ENCODE measurements at places on chromosomes 16 and 17.

DNA sequence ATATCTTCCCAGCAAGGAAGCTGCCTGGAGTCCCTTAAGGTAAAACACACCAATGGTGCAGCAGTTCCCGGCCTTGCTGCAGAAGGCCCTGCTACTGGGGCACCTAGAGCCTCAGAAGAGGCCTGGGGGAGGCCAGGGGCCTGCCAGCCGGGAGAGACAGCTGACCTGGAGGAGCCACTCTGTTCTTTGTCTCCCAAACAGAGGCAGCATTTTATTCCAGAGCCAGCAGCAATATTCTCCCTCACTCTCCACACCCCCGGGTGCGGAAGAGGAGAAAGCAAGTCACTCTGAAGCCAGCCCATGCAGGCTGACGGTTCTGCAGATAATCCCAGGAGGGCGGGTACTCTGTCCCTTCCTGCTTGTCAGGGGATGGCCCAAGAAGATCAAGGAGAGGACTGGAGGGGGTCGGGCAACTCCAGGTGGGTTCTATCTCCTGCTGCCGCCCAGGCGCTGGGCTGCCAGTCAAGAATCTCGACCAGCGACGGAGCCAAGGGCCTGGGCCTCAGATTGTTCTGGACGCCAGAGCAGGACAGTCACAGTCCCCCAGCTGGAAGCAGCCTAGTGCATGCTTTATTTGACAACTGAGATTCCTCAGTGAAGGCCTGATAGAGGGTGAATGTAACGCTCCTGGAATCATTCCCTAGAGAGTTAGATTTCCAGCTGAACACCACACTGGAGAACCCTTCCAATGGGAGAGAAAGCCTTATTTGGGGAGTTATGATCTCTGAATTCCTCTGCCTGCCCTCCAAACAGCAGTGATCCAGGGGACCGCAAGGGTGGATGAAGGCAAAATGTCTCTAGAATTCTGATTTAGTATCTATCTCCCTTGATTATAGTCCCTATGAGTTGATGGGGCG is 1.1 kb upstream of the KIFC3 start:
- DNase-seq: no peak

- no peak for DNase-seq
Measured at GRCh38 chr17:12457493-12457892, 208.2 kb upstream of the MYOCD start.

- DNase-seq: no peak
Measured at GRCh38 chr17:73297934-73298861, 13.6 kb downstream of the CDC42EP4 start.

DNA sequence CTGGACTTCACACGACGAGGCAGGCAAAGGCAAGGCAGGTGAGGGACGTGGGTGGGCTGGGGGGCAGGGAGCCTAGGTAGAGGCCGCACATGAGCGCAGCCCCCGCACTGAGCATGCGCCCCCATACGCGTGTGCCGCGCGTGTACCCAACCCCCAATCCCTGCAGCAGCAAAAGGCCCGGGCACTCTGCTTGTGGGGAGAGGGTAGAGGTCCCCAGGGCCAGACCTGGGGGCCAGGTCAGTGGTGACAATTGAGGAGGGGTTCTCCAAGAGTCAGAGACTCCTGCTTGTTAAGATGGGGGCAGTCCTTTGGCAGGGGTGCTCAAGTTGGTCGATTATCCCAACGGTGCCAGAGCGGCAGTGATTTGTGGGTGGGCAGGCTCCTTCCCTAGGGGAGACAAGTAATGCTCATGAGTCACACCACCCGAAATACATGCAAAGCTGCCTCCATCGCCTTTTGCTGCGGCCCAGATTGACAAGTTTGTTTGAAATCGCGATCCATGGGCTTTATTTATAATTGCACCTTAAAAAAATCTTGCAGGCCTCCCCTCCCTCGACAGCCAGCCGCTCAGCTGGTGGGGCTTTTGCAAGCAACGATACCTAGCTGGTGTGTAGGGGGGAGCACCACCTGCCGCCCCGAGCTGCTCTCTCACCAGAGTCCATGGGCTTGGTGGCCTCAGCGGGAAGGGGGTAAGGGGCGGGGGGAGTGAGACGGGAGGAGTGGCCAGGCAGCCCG is 1.1 kb upstream of the GIT1 start:
- no peak for DNase-seq

DNA sequence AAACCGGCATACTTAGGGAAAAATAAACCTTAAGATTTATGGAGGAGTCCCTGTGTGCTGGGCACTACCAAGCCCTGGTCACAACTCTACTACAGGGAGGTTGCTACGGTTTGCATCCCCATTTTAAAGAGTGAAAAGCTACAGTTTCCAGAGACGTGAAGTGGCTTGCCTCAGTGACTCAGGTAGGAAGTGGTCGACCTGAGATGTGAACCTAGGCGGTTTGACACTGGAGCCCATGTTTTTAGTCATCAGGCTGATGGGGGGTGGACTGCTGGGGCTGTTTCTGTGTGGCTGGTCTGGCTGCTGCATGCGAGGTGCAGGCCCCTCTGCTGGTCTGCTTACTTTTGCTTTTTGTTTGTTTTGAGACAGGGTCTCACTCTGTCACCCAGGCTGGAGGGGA is 6.6 kb downstream of the COX6A2 start:
- DNase-seq: no peak

DNA sequence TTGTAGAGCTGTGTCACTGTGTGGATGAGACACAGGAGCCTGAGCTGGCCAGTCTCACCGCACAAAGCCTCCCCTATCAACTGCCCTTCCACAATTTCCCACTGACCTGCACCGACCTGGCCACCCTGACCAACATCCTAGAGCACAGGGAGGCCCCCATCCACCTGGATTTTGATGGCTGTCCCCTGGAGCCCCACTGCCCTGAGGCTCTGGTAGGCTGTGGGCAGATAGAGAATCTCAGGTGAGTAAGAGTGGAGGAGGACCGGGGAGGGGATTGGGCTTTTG is 37.4 kb downstream of the NLRC5 start:
- DNase-seq: no peak

DNA sequence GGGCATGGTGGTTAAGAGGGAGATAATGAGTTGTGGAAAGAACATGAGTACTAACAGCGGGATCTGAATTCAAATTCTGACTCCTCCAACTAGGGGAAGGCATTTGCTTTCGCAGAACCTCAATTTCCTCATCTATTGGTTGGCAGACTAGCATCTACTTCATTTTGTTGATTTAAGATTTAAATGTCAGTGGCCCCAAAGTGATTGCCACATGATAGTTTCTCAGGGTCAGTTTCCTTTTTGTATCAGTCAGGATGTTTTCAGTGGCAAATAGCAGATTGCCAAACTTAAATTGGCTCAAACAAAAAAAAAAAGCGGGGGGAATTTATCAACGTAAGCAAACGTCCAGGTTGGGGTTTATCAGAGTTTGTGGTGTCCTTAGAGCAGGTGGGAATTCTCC is 25.1 kb upstream of the NOS2 start:
- DNase-seq: no peak

GRCh38 chr16:19227643-19228042 is 57.9 kb upstream of the CLEC19A start:
- DNase-seq: no peak

- DNase-seq: no peak
Measured at GRCh38 chr16:90012991-90013745, 6.1 kb downstream of the DBNDD1 start.

GRCh38 chr17:3762922-3763776 is 37.8 kb downstream of the ITGAE start:
- no peak for DNase-seq

- no peak for DNase-seq
Measured at GRCh38 chr16:11632455-11632939, 35.8 kb upstream of the SNN start.

- DNase-seq: no peak
Measured at GRCh38 chr17:49472527-49472926, 22.6 kb upstream of the NGFR start.

DNA sequence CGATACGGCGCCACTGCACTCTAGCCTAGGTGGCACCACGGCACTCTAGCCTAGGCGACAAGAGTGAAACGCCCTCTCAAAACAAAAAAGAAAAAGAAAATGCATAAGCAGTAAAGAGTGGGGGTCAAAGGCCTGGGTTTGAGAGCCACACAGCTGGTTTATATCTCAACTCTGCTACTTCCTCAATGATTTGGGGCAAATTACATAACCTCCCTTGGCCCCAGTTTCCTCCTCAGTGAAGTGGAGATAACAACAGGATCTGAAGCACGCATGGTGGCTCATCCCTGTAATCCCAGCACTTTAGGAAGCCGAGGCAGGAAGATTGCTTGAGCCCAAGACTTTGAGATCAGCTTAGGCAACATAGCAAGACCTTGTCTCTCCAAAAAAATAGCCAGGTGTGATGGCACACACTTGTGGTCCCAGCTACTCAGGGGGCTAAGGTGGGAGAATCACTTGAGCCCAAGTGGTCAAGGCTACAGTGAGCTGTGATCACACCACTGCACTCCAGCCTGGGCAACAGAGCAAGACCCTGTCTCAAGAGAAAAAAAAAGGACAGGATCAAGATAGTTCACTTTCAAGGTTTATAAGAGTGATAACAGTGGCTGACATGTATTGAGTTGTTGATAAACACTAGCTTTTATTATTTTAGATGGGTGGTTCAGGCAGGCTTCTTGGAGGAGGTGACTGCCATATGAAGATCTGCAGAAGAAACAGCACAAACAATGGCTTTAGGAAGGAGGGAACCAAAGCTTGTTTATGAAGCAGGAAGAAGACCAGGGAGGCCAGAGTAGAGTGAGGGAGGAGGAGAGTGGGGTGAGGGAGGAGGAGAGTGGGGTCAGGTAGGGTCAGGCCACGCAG is 8.5 kb upstream of the COG1 start:
- no peak for DNase-seq

DNA sequence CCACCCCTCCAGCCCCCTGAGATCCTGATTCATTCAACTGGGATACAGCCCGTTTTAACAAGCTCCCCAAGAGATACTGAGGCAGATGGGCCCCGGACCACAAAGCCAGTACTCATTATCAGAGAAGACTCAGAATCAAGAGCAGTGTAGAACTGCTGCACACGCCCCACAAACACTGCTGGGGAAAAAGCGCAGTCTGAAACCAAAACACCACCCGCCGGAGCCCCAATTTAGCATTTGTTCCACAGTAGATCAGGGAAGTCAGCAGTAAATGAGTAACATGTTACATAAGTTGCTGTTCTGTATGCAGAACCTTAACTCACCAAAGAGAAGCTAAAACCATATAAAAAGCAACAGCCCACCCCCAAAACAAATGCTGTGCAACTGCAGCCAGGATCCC is 123.6 kb downstream of the CDYL2 start:
- no peak for DNase-seq

DNA sequence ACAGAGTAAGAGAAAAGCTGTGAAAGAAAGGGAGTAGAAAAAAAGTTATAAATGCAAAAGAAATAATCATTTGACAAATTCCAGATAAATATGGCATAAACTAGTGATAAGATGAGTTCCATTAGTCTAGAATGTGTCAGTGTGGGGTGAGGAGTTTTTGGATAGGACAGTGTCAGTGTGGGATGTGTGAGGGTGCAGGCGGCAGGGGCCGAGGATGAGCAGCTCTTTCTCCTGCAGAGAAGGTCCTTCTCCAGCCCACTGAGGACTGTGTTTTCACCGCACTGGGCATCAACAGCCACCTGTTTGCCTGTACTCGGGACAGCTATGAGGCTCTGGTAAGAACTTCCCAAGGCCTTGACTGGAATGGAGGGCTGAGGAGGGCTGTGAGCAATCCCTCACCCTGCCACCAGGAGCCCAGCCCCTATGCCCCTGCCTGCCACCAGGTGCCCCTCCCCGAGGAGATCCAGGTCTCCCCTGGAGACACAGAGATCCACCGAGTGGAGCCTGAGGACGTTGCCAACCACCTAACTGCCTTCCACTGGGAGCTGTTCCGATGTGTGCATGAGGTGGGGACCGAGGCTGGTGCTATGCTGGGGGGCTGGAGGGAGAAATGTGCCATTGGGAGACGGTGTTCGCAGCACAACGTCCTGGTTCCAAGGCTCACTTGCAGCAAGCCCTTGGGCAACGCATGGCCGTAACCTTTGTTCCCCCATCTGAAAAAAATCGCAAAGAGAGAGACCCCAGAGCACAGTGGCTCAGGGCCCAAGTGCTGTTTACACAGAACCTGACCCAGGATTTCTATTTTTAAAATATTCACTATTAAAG is 13.1 kb downstream of the RAPGEFL1 start:
- DNase-seq: peak; percentile 22

GRCh38 chr16:879986-880385 is 79.5 kb upstream of the GNG13 start:
- no peak for DNase-seq

DNA sequence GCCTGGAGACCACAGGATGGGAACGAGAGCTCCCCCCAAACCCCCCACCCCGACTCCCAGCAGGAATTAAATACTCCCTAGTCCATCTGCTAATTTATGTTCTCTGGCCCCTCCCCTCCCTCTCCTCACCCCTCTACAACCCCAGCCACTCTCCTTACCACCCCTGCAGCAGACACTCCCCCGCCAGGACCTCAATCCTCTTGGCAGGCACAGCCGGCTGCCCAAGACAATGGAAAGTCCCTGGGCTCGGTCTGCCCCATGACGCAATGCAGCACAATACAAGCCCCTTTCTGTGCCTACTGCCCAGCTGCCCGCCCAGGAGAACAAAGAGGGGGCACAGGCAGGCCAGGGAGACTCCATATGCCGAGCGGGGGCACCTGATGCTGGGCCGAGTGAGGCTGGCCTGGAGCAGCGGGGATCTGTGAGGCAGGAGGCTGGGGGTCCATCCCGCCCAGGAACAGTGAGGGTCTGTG is 30.3 kb upstream of the CDC42EP4 start:
- no peak for DNase-seq

- no peak for DNase-seq
Measured at GRCh38 chr16:31238041-31238440, 21.1 kb upstream of the PYDC1 start.

DNA sequence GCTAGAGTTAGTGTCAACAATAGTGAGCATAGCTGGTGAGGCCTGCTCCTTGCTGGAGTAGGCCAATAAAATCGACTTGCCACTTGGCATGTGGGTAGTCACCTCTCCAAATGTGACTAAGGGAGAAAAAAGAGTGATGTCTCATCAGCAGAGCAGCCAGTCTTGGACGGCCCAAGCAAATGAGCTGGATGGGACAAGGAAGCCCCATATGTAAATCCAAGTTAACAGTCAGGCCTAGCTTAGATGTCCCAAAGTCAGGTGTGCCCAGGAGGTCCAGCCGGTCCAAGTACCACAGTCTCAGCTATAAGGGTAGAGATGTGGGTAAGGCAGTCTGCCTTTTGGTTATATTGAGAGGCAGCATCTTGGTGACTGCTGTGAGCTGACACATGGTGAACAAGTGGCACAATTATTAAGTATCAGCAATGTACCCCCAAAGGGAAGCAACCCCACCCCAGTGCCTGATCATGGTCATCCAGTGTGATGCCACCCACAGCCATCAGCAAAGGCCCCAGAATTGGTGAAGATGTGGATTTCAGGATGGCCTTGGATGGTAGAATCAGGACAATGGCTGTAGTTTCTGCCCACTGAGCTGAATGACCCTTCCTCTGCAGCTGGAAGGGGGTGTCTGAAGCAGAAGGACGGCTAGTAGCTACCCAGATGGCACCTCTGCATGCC is 83.4 kb downstream of the TNFRSF13B start:
- no peak for DNase-seq

DNA sequence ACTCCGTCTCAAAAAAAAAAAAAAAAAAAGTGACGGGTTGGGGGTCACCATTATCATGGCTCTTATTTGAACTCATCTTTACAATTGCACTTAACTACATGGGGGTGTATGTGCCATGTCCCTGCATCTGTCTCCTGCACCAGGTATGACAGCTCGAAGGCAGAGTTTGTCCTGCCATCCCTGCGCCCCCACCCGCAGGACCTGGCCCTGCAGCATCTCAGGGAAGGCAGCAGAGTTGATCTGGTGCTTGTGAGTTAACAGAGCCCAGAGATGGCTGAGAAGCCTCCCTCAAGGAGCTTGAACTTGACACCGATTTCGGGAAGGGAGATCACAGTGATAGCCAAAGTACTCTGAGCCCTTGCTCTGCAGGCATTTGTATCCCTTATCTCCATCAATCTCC is 44.8 kb downstream of the C16orf82 start:
- no peak for DNase-seq

Measured in activated CD4-positive, alpha-beta T cell treated with anti-CD3 and anti-CD28 coated beads for 1 hour (primary cell).